ENCODE measurements at places on chromosomes 6 and 20.

- DNase-seq: no peak
These were observed 2.1 kb downstream of the PANK2 start for GRCh38 chr20:3890999-3891929.

GRCh38 chr6:3664625-3665041 is 86.9 kb downstream of the PXDC1 start:
- DNase-seq: no peak

- no peak for DNase-seq
These were observed 50.6 kb upstream of the LOC128125822 start for GRCh38 chr6:63521475-63522210.

DNA sequence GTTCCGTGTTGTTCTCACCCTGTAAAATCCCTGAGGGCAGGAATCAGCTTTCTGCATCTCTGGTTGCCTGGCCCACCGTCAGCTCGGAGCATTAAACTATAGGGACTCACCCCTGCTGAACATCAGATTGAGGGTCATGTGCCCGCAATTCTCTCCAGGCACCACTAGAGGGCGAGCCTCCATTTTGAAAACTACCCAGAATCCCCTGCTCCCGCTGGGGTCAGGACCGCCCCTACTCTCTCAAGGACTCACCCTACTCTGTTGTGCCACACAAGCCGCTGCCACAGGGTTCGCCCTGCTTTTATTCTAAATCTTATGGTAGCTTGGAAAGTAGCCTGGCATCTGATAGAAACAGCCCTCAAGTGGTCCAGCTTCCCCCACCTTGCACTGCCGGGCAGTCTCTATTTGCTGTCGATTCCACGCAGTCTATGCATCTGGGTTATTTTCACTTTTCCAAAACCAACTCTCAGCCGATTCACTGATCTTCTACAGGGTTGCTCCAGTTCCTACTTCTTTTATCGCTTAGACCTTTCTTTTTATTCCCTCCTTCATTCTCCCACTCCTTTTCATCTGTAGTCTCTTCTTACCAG is 244.1 kb upstream of the QKI start:
- no peak for DNase-seq

DNA sequence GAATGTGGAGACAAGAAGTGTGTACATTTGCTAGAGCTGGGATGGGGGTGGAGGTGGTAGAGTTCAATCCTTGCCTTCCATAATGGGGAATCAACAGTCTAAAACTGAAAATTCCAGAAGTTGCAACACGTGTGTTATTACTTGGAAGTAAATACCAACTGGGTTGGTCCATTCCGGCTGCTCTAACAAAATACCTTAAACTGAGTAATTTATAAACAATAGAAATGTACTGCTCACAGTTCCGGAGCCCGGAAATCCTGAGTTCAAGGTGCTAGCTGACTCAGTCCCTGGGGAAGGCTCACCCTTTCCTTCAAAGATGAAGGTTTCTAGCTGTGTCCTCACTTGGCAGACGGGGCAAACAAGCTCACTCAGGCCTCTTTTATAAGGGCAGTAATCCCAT is 59.0 kb downstream of the RIN2 start:
- no peak for DNase-seq

DNA sequence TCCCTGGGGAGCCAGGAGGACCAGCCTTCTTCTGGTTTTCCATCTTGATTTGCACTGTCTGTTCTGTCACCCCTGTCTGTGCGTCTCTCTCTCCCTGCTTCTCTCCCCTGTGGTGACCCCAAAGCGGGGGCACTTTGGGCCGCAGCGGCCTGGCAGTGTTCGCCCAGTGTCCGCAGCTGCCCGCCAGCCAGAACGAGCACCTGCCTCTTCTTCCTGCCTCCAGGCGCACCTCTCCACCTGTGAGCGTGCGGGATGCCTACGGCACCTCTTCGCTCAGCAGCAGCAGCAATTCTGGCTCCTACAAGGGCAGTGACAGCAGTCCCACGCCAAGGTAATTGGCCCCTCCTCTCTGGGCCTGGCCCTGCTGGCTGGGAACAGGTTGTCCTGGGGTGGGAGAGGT is 30.8 kb downstream of the SNPH start:
- no peak for DNase-seq

DNA sequence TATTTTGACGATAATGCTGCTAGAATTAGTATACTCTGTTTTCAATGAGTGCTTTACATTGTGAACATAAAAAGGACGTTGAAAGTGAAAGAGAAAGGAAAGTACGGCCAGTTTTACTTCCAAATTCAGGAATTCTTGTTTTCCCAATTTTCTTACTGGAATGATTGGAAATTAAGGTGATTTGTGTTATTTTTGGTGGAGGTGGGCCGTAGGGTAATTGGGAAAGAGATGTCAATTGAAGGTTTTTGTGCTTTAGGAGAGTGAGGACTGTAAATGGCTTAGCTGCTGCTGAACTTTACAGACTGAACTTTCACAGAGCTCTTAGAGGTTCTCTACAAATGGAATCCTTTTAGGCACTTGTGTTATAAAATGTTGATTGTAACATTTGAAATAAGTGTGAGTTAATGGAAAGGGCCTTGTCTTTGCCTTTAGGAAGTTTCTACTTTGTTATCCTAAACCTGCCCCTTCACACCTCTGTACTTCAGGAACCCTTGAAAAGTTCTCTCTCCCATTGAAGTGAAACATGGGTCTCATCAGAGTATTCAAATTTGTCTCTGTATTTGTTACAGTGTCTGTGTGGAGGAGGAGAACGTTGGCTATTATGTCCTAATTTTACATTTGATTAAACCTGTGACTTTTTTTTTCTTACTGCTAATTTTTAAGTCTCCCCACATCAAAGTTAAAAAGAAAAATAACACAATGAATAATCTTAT is 256.4 kb downstream of the ARID1B start:
- DNase-seq: no peak

DNA sequence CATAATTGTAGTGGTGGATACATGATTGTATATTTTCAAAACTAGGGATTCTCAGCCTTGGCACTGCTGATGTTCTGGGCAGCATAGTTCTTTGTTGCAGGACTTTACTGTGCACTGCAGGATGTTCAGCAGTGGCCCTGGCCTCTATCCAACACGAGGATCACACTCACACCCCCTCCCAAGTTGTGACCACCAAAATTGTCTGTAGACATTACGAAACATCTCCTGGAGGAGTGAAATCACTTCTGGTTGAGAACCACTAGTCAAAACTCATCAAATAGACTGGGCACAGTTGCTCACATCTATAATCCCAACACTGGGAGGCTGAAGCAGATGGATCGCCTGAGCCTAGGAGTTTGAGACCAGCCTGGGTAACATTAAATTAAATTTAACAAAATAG is 123.1 kb upstream of the CDYL start:
- no peak for DNase-seq

DNA sequence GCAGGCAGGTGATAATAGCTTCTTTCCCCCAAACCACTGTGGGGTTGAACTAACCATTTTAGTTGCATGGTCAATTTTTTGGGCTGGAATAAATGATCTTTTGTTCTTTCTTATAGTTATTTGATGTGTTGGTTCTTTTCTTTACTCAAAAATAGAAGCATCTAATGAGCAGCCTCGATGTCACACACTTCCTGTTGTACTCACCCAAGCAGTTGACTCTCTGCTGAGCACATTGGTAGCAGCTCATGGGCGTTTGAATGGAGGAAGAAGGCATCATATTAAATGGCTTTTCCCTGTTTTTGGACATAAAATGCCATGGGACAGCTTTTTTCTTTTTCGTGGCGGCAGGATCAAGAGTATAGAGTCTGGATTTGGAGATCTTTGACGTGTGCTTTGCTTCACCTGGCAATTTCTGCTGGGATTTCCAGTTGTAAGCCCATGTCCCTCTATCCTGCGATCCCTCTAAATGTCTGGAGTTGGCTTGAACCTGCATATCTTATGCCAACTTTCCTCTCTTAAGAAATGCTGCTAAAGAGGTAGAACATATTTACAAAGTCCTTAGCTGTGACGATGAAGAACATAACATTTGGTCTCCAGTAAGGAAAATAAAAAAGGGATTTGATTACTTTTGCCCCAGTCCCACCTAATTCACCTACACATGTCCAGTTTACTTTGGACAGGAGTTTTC is 268.3 kb downstream of the PRL start:
- DNase-seq: no peak

DNA sequence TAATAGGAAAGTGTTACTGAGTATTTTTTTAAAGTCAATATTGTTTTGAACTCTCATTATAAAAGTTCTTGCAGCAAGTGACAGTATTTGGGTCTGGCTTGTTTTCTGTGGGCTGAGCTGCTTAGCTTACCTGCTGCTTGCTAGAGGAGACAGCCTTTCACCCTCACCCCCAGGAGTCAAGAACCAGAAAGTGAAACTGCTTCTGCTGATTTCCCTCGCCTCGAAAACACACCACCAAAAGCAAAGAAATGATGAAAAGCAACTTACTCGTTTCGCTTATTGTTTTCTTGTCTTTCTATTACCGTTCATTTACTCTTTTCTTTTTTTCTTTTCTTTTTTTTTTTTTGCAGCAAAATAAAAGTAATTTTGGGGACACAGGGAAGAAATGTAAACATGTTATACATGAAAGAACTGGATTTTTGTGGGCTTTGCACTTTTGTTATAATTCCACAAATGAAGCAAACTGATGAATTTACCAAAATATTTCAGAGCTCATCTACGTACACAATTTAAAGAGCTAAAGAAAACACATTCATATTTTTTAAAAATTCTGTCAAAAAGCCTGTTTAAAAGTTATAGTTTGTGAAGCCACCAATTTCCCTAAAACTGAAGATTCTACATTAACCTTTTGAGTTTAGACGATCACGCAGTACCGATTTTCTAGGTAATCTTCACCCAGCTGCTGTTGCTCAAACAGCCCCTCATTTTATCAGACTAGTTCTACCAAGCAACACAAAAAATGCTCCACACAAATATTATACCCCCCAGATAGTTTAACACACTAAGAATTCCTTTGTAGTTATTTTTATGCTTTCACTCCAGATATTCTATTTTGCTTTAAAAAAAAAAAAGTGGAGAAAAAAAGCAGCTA is 1.7 kb downstream of the SCML4 start:
- no peak for DNase-seq

DNA sequence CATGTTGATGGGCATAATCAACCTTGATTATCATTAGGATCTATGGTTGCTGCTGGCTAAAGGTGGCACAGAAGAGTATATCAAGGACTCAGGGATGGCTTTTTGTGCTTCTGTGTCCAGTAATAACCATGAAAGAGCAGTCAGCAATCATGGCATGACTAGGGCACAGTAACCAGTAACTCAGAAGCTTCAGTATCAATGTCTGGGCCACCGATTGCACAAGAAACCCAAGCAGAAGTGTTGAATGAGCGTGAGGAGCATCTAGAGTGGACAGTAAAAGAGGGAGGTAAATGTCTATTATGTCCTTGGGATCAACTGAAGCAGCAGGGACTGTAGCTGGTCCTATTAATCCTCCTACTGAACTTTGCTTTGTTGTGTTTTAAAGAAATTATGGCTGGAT is 81.5 kb upstream of the F13A1 start:
- no peak for DNase-seq

- DNase-seq: no peak
These were observed 70.4 kb upstream of the MLN start for GRCh38 chr6:33874136-33874760.

- no peak for DNase-seq
These were observed 18.7 kb upstream of the LAMP5 start for GRCh38 chr20:9495701-9496100.

GRCh38 chr6:75149240-75149639 is 56.6 kb downstream of the COL12A1 start:
- no peak for DNase-seq

DNA sequence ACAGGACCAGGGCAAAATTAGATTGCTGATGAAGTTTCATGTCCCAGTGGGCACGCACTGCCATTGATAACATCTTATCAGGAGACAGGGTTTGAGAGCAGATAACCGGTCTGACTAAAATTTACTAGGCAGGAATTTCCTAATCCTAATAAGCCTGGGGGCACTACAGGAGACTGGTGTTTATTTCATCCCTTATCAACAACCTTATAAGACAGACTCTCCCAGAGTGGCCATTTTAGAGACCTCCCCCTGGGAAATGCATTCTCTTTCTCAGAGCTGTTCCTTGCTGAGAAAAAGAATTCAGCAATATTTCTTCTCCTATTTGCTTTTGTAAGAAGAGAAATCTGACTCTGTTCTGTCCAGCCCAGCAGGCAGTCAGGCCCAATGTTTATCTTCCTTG is 423.4 kb upstream of the IMPG1 start:
- no peak for DNase-seq

DNA sequence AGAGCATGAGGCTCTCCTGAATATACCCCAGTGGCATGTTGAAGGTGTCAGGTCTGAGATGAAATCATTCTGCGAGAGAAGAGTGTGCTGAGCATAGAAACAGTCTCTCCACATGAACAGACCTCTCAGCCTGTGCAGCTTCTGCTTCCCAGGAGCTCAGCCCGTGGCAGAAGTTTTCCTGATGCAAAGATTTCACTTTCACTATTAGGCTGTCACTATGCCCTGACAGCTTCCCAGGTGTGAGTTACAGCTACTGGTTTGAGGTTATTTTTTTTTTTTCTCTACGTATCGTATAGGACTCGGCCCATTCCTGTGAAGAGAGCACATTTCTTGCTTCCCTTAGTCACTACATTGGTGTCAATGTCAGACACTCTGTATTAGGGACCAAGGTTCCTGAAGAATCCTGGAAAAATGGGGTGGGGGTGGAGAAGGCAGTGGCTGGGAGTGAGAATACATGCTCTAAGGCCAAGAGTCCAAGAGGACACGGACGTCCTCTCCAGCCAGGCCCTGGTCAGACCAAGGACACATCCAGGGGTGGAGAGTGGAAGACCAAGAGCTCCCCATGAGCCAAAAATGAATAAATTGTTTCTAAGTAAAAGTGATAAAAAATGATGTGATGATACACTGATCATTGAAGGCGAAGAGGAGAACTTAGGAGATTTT is 121.2 kb upstream of the AKAP12 start:
- DNase-seq: no peak

DNA sequence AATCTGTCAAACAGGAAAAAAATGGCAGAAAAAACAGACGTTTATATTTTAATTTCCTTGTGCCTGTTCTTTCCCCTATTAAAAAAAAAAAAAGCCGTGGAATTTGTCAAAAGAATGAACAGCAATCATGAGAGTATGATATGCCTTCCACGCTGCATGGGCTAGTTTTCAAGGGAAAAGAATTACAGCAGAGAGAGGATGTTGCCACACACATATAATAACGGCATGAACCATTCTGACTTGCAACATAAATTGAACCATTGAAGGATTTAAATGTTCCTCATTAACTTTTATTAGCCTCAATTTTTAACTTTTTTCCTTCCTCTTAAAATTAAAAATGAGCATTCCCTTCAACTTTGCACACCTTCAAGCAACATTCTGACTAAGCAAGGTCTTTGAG is 301.8 kb downstream of the FOXC1 start:
- DNase-seq: no peak

GRCh38 chr20:57922706-57923105 is 212.9 kb upstream of the PMEPA1 start:
- DNase-seq: no peak

DNA sequence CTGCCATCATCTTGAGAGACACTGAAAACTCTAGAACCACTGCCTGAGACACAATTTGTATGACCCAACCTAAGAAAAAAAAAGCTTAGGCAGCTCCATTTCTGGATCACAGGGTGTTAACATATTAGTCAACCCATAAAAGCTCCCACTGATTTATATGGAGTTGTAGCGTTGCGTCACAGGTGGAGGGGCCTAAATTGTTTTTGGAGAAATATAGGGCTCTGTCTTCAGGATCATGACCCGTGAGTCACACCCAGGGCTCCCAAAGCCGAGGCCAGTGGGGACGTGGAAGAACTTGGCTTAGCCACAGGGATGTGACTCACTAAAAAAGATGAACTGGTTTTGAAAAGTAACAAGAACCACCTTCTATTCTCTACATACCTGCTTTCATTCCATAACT is 116.5 kb upstream of the BMP2 start:
- DNase-seq: no peak

GRCh38 chr20:62359491-62360121 is 7.5 kb downstream of the LAMA5 start:
- no peak for DNase-seq
